ENCODE measurements at places on chromosomes 6 and 20. TPM values are rescaled to one million over a fixed set of nuclear protein-coding genes. Genes with fewer than 3 reads are reported as not detected.

- DNase-seq, result no peak
Measured at GRCh38 chr20:59684685-59685242, 80.4 kb downstream of the PHACTR3 start.

GRCh38 chr20:39528436-39528835 is 566.3 kb downstream of the DHX35 start:
- no peak for DNase-seq

The SLC17A5 gene
- 6.1 TPM for total RNA-seq

DNA sequence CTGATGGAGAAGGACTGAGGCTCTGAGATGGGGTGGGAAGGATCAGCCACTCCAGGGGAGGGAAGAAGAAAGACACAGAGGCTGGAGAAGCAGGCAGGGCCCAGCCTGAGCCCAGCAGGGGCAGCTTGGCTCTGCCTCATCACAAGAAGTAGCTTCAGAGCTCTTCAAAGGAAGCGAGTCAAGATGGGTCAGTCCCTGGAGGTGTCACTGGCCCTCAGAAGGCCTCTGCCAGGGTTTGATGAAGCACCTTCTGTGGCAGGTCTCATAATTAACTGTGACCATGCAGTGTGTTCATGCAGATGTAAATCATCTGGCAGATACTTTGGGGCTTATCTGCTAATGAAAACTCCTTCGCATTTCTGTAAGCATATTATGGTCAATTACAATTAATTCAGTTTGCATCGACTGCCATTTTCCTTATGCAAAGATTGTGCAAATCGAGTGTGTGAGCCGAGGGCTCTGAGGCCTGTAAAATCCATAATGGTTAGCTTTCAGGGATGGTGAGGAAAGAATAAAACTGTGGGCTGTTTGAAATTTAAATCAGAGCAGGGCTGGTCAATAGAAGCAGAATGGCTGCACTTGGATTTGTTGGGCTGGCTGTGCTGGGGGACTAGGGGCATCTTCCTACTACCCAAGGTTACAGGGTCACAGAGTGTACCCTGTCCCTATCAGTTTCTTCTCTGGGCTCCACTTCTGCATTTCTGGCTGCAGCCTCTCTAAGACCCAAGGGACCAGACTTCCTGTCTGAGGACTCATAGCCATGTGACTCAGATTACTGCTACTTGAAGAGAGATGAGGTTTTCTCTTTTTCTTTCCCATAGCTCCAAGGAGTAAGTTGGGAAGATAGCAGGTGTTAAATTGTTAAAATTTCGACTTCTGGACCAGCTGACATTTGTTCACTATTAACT is 376.6 kb downstream of the DHX35 start:
- no peak for DNase-seq

GRCh38 chr6:25899580-25900408 is 25.8 kb upstream of the SLC17A3 start:
- no peak for DNase-seq

The ZNF165 gene
- total RNA-seq, result 10.8 TPM

The INSM1 gene
- total RNA-seq, result not detected

- peak; percentile 97 for DNase-seq
Measured at GRCh38 chr6:22113026-22113766, 183.6 kb downstream of the PRL start.

- DNase-seq, result peak; percentile 63
Measured at GRCh38 chr6:88490908-88491264, 324.7 kb upstream of the CNR1 start.

DNA sequence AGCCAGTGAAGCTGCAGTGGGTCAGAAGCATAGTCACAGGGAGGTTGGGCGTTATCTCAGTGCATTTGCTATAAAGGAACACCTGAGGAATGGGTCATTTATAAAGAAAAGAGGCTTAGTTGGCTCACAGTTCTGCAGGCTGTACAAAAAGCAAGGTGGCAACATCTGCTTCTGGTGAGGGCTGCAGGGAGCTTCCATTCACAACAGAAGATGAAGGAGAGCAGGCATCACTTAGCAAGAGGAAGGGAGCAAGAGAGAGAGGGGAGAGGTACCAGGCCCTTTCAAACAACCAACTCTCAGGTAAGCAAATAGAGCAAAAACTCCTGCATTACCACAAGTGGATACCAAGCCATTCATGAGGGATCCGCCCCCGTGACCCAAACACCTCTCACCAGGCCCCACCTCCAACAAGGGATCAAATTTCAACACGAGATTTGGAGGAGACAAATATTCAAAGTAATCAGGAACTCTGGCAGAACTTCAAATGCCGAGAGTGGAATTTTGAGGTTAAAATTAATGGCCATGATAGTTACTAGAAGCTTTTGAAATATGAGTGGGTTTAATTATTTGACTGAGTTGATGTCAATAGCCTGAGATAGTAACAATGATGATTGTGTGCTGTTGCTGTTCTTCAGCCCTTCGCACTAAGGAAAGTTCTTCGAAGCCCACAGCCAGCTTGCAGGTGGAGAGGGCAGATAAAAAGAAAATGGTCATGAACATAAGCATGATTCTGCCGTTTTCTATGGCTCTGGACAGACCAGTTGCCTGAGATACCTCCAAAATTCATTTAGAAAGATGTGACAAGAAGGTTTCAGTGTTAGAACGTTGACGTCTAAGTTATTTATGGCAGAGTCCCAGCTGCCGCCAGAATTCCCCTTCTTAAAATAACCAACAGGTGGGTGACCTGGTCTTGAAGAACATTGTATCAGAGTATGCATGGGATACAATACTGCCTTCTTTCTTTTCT is 55.3 kb upstream of the ADTRP start:
- DNase-seq, result no peak

The BMP6 gene
- total RNA-seq, result 0.56 TPM

DNA sequence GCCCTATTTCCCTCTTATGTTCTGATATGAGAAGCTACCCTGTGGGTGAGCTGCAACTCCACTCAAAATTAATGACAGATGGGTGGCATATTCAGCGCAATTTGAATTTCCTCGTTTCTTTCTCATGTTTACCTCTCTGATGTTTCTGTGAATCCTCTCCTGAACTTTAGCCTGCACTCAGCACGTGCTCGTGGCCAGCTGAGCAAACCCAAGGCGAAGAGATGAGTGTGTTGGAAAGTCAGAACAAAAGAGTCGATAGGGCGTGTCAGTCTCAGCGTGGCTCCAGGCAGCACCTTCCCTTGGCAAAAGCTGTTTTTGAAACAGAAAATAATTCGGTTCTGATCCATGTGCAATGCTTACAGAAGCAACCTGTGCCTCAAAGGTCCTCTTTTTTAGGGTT is 226.1 kb upstream of the GMDS start:
- no peak for DNase-seq

The NPEPL1 gene
- total RNA-seq, result 23.4 TPM

GRCh38 chr6:98787961-98788360 is 46.4 kb upstream of the POU3F2 start:
- no peak for DNase-seq

DNA sequence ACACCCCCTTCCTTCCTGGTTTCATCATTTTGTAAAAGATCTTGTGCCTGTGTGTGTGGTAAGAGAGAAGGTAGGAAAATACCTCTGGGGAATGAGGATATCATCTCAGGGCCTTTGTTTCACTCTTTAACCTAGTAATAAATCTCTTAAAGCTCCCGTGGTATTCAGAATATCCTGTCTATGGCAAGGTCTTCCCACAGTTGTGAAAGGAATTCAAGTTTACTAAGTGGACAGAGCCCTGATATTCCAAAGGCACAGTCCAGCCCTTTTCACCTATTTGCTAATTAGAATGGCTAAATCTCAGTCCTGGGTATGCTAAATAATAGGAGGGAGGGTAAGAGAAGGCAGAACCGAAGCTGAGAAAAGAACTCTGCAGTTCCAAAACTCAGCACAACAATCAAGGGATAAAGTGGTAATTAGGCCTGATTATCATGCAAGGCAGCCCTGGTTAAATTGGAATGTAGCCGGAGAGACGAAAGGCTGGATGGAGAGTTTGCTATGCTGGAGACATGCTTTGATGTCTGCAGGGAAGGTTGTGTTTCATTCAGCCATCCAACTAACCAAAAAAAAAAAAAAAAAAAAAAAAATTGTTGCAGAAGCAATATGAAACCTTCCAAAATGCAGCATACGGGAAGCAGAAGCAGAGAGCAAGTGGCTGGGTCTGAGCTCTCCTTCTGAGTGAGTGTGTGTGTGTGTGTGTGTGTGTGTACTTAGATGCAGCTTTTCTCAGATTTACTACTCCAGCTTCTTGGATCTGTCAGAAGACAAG is 28.5 kb upstream of the PIM1 start:
- no peak for DNase-seq

- no peak for DNase-seq
Measured at GRCh38 chr6:20319520-20320357, 81.9 kb upstream of the E2F3 start.

The CST9 gene
- total RNA-seq, result not detected

- peak; percentile 46 for DNase-seq
Measured at GRCh38 chr6:6751619-6752023, 163.1 kb downstream of the LY86 start.

GRCh38 chr6:100465701-100466409 is 1.1 kb upstream of the SIM1 start:
- DNase-seq, result no peak

GRCh38 chr6:68651011-68651985 is 16.2 kb downstream of the ADGRB3 start:
- DNase-seq, result peak; percentile 39

The PARD6B gene
- 5.8 TPM for total RNA-seq

All from MCF 10A (cell line).